SJCRH30 (cell line): ENCODE measurements at places on chromosomes 5 and 9. TPM values are rescaled to one million over a fixed set of nuclear protein-coding genes. Genes with fewer than 3 reads are reported as not detected.
A peak's percentile ranks its signal among the peaks of the same experiment; 100 is the strongest.

GRCh38 chr5:114305402-114306207, 56.3 kb upstream of the KCNN2 start:
- DNase-seq: peak; percentile 26

DNA sequence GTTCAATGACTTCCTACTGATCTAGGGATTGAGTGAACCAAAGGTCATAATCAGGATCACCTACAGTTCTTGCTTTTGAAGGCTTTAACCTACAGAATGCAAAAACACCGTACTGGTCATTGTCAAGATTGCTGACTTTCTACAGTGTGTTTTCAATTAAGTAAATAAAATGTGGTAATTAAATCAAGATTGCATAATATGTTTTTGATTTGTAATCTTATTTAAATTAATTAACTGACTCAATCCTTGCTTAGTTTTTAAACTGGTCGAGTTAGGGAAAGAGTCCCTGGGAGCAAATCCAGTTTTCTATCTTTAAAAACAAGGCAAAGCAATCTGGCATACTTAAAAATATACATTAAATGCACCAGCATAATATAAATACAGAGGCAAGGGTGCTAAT, 125.9 kb downstream of the NFIB start:
- no peak for DNase-seq

HRCT1 gene
- total RNA-seq: 0.48 TPM in 1 of 2 replicates, not detected in the other

CTXN3 gene
- not detected in 2 replicates for total RNA-seq

DNA sequence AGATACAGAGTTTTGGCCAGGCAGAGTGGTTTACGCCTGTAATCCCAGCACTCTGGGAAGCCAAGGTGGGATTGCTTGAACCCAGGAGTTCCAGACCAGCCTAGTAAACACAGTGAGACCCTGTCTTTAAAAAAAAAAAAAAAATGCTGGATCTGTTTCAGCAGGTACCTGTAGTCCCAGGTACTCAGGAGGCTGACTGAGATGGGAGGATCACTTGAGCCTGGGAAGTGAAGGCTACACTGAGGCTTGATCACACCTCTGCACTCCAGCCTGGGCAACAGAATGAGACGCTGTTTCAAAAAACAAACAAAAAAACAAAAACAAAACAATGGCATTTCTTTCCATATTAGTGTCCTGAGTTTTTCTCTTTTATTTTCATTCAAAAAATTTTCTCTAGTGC, 19.0 kb downstream of the UNC13B start:
- no peak for DNase-seq

DNA sequence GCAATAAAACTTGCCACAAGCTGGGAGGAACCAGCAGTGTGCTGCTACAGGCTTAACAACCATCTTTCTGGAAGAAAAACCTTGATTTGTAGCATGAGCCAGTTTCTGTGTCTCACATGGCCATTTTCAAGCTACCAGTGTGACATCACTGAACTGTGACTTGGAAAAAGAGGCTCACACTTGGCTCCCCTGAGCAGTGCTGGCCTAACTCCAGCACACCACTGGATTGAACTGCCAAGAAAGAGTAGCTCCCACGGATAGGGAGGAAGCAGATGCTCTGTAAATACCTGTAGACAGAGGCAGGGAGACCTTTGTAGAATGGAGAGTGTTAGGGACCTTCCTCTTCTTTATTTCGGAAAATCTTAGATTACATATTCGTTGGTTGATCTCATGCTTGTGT, 197.9 kb downstream of the SH3GL2 start:
- no peak for DNase-seq

GRCh38 chr9:89635816-89636215, 31.0 kb downstream of the GADD45G start:
- peak; percentile 59 for DNase-seq

GRCh38 chr5:172633403-172633970, 7.6 kb upstream of the NEURL1B start:
- DNase-seq: no peak

- DNase-seq: no peak
These were observed 27.2 kb downstream of the SLC35A4 start for GRCh38 chr5:140591747-140592372.

GRCh38 chr5:97635553-97635952, 452.5 kb upstream of the RIOK2 start:
- no peak for DNase-seq

GRCh38 chr5:128252756-128253155, 169.2 kb downstream of the SLC12A2 start:
- no peak for DNase-seq

DNA sequence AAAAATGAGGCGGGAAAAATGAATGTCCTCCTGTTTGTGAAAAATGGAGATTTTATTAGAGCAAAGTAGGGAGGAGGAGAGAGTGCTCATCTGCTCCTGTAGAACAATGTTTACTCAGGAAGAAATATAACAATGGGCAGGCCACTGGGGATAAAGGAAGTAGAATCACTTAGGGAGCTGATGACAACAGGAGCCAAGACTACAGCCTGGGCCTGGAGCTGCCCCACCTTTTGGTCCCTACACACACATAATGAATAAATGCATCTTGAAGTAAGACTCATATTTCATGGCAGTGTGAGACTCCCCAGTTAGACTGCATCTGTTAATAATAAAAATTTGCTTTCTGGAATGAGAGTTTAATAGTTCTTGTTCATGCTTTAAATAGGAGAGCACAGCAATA, 1939.8 kb downstream of the EFNA5 start:
- no peak for DNase-seq

ADRA1B gene
- not detected in 2 replicates for total RNA-seq

DNA sequence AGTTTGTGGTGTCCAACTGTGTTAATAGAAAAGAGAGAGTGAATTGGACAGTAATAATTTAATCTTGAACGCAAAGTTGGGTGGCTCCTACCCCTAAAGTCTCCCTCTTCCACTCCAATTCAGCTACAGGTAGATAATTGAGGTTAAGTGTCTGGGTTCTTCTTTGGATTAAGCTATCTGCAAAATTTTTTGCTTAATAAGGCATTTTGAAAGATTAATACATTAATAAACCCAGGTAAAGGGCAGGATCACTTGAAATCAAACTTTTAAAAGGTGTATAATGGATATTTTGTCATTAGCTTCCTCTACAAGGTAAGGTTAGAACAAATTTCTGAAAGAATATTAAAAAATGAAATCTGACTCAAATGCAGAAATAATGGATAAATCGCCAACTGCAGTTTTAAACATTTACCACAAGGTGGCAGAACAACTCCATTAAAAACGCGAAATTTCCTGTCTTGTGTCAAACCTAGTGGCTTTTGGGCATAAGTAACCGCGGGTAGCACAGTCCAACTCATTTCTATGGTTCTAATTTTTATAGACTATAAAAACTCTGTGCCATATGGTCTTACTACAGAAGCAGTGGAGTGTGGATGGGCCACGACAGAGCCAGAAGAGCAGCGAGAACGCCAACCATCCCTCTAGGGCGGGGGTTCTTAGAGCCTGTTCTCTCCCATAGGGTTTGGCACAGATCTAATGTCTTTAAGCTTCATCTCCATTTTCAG, 276.5 kb downstream of the ARHGEF28 start:
- peak; percentile 72 for DNase-seq

GRCh38 chr5:149133795-149134777, 7.2 kb upstream of the ABLIM3 start:
- DNase-seq: peak; percentile 16

- DNase-seq: no peak
These were observed 5.8 kb downstream of the ABITRAM start for GRCh38 chr9:108939975-108940374.

PCDHA5 gene
- total RNA-seq: 0.08 and 0.18 TPM in 2 replicates

SLC6A18 gene
- total RNA-seq: not detected in 2 replicates

LRRC19 gene
- not detected in 2 replicates for total RNA-seq

GRCh38 chr5:168781941-168782571, 202.9 kb upstream of the PANK3 start:
- DNase-seq: peak; percentile 11

DNA sequence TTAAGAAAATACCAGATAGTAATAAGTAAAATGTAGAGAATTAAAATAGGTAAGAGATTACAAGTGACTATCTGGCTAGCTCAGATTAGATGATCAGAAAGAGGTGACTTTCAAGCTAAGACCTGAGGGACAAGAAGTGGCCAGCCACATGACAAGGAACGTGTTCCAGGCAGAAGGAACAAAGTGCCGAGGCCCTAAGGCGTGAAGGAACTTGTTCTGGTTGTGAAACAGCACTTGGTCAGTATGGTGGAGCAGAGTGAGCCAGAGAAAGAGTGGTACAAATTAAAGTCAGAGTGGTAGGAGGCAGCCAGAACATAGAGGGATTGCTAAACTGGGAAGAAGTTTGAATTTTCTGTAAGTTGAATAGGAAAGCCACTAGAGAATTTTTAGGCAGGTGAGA, 73.6 kb downstream of the ADRB2 start:
- no peak for DNase-seq

PCDHGB1 gene
- 21.1 and 23.4 TPM in 2 replicates for total RNA-seq

GRCh38 chr5:7473668-7474215, 77.8 kb downstream of the ADCY2 start:
- DNase-seq: peak; percentile 34

DNA sequence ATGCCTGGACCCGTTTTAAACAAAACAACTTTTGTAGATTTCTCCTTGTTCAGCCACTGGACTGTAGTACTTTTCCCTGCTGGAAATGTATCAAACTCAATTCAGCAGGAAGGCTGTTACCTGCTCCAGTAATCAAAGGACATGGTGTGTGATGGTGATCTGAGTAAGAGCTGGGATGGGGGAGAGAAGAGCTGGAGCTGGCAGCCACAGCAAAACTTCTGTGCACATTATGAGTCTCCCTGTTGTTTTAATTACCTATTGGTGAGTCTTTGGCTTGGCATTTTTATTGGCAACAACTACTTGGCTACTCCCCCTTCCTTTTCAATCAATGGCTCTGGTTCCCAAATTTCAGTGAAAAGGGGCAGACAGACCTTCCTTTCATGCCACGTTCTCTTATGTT, 9.7 kb downstream of the NREP start:
- DNase-seq: no peak

DNA sequence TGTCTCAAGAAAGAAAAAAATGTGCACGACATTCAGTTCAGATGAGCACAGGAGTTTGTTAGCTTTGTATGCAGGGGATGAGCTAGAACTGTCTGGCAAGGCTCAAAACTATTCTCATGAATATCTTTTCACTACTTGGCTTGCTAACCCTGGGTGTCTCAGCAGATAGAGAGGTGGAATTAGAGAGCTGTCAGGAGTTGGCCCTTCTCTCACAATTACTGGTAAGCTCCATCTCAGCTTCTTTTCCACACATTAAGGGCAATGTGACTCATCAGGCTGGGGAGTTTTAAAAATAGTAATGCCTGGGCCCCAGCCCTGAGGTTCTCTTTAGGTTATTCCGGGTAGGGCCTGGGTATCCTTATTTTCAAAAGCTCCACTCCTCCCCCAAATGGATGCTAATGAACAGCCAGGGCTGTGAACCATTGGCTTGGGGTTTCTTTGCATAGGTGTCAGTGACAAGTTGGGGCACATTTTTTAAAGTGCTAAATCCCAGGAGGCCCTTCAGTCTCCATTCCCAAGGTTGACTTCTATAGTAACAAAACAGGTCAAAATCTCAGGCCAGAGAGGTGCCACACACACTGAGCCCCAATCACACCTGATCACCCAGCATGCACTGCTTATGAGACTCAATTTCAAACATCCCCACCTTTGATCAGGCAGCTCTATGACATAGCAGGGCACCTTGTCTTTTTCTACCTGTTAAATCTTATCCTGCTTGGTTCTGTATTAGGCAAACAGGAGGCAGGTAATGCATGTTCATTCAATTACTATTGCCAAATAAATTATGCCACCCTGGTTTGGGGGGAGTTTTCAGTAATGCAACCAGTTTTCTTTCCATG, 239.7 kb upstream of the DAP start:
- no peak for DNase-seq

PRUNE2 gene
- 24.5 and 25.0 TPM in 2 replicates for total RNA-seq

SLC6A7 gene
- not detected in 2 replicates for total RNA-seq

DNA sequence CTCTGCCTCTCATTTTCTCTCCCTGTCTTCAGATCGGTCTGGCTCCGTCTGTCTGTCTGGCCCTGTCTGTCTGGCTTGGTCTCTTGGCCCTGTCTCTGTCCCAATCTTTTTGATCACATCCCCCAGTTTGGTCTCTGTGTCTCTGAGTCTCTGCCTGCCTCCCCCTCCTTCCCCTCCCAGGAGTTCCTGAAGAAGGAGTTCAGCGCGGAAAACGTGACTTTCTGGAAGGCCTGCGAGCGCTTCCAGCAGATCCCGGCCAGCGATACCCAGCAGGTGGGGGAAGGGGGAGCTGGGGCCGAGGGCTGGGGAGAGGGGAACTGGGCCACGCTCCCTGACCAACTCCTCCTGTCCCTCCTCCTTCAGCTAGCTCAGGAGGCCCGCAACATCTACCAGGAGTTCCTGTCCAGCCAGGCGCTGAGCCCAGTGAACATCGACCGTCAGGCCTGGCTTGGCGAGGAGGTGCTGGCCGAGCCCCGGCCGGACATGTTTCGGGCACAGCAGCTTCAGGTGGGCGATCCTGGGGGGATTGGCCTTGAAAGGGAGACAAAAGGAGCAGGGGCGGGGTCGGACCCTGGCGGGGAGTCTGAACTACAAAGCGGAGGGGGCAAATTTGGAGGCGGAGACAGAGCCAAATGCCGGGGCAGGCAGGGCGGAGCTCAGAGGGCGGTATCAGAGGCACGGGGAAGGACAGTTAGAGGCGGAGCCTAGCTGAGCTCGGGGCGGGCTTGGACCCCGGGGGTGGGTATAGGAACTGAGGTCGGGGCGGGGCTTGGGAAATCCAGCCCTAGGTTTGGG, 9.0 kb downstream of the RGS14 start:
- peak; percentile 90 for DNase-seq

DNA sequence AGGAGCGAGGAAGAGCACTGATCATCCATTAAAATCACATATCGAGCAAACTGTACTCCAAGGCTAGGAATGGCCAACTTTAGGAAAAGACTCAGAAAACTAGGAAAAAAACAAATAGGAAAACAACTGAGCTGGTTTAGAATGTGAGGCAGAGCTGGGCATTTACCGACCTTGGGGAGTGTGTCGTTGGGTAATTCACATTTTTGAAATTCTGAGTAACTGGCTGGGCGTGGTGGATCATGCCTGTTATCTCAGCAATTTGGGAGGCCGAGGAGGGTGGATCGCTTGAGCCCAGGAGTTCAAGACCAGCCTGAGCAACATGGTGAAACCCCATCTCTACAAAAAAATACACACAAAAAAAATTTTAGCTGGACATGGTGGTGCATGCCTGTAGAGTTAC, 70.1 kb downstream of the ZFAND5 start:
- DNase-seq: no peak

CACFD1 gene
- total RNA-seq: 12.1 and 13.6 TPM in 2 replicates

- DNase-seq: no peak
These were observed 322.3 kb upstream of the ISL1 start for GRCh38 chr5:51060953-51061352.
